ENCODE measurements at places on chromosomes 11 and 22. TPM values are rescaled to one million over a fixed set of nuclear protein-coding genes. Genes with fewer than 3 reads are reported as not detected.

Gene OR52B6
- total RNA-seq: not detected

Gene EFEMP2
- 81.4 TPM for total RNA-seq

Gene RAG2
- not detected for total RNA-seq

Gene CCDC87
- total RNA-seq: 0.15 TPM

Gene PTPN5
- total RNA-seq: not detected

Gene OR52N4
- not detected for total RNA-seq

Gene CFAP300
- 5.5 TPM for total RNA-seq

Gene PTH
- total RNA-seq: not detected

Gene PRG2
- total RNA-seq: 0.08 TPM

Gene DEPDC7
- total RNA-seq: 3.5 TPM

Gene TTLL8
- total RNA-seq: not detected

Gene PHETA2
- total RNA-seq: 11.6 TPM

Gene NPAS4
- total RNA-seq: not detected

Gene SYCE3
- not detected for total RNA-seq

Gene PAX6
- total RNA-seq: not detected

Gene KDM4E
- total RNA-seq: not detected

Gene OR56A3
- total RNA-seq: not detected

Gene KIAA1671
- 17.3 TPM for total RNA-seq

Gene RBMXL2
- 0.08 TPM for total RNA-seq

Gene MMP3
- 0.08 TPM for total RNA-seq

Gene OR51B2
- total RNA-seq: not detected

Gene NXPE4
- not detected for total RNA-seq

Gene TRAF6
- 6.1 TPM for total RNA-seq

Gene AASDHPPT
- 52.8 TPM for total RNA-seq

Gene F2
- total RNA-seq: not detected

Gene SOX10
- total RNA-seq: not detected

Gene DNAJB7
- not detected for total RNA-seq
